ENCODE measurements at places on chromosomes 3 and 15. TPM values are rescaled to one million over a fixed set of nuclear protein-coding genes. Genes with fewer than 3 reads are reported as not detected.

DNA sequence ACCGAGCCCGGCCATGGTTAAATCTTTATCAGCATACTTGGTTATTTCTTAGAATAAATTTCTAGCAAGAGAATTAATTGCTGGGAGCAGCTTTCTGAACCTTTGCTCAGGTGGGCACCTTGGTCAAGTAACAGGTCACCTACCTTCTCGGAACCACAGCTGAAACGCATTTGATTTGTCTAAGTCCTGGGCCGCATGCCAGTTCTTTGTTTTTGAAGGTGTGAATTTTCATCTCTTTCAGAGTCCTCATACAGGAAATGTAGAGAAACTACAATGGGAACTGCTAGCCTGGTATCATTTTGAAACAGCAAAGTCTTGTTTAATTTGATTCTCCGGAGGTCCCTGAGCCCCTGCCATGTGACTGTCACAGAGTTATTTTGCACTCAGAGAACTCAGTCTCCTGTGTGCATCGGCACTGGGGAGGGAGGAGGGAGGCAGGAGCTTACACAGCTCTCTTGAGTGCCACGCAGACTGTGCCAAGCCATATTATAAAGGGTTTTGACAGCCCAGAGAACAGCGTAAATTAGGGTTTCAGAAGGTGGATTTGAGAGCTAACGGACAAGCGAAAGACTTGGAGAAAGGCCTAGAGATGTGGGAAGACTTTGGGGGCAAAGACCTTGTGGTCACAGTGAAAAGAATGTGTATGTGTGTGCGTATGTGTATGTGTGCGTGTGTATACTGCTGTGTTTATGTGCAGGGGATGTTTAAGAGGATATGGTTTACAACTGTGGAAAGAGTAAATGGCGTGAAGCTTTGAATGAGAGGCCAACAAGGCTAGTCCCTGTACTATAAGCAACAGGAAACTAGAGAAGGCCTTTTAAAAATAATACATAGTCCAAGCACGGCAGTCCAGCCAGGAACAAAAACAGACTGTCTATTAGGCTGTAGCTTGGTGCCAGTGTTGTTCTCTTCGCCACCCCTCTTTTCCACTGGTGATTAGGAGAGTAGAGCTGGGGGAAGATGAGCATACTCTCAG, 61.8 kb upstream of the ATP13A3 start:
- DNase-seq: no peak

DNA sequence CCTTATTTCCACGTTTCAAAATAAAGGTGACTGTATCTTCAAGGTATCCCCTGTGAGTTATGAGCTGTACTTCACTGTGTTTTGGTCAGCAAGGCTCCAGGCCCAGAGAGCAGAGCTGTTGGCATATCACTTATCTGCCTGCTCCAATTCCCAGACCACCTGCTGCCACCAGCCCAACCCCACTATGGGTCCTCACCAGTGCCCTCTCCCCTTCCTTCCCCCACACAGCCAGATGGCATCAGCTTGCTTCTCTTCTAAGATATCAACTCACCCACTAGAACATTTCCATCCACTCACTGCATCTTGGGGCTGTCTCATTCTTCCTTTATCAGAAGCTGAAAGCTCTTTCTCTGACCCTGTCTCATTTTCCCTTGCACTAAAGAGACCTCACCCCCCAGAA, 136.9 kb upstream of the EIF1B start:
- no peak for DNase-seq

The ANKUB1 gene
- 0.12 TPM for polyA plus RNA-seq

DNA sequence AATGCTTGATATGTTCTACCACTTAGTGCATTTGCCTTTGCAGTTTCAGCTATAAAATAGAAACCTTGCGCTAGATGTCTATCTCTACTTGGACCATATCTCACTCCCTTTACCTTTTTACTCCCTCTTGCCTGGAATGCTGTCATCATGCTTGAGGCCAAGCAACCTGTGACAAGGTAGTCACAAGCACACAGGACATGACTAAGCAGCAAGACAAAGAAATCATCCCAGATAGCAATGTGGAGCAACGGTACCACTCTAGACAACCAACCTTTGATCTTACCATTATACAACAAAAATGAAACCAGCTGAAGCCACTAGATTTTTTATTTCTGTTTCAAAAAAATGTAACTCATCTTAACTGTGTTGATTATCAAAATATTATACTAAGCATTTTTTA, 50.5 kb upstream of the SPSB4 start:
- DNase-seq: peak; percentile 82

GRCh38 chr3:119586733-119587172, 7.5 kb downstream of the ADPRH start:
- no peak for DNase-seq

DNA sequence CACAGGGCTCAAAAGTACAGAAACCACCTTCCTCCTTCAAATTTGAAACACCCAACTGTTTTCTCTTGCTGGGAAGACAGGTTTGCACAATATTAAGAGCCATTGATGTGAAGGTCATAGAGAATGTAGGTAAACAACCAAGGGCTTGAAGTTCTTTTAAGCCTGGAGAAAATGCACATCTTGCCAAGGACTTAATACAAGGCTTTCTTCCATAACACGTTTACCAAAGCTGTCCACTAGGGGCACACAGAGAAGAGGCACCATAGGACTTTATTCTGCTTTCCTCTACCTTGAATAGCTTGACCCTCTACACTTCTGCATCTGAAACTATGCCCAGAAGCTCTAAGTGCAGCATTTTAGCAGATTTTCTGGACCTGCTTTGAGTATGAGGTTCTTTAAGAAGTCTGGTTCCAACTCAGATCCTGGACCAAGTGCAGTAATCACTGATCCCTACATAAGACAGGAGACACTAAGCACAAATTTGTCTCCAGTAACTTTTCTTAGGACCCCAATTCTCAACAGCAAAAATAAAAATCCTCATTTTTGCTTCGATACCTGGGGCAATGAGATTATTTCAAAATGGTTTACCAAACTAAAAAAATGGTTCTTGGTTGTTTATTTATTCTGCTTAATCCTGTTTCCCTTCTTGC, 138.0 kb downstream of the FBN1 start:
- DNase-seq: peak; percentile 13

The IQCF6 gene
- polyA plus RNA-seq: not detected

- no peak for DNase-seq
These were observed 360.4 kb downstream of the FGF12 start for GRCh38 chr3:192366916-192367315.

DNA sequence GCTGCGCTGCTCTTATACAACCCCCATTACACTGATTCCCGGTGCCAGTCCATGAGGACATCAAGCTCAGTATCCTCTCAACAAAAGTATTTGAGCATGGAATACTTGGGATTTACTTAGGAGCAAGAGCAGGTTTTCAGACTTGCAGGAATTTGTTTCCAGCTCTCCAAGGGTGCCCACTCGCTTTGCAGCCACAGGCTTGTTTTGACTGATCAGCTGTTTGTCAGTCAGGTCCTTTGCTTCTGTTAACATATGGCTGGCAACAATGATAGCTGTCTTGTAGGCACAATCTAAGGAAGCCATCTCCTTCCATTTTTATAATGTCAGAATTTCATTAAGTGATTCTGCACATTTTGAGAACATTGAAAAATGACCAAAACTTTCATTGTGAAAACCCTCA, 38.2 kb upstream of the MCF2L2 start:
- no peak for DNase-seq

The SRPRB gene
- polyA plus RNA-seq: 55.9 TPM

All from large intestine (tissue), 12 donors.